ENCODE measurements at places on chromosomes 1 and 21.

DNA sequence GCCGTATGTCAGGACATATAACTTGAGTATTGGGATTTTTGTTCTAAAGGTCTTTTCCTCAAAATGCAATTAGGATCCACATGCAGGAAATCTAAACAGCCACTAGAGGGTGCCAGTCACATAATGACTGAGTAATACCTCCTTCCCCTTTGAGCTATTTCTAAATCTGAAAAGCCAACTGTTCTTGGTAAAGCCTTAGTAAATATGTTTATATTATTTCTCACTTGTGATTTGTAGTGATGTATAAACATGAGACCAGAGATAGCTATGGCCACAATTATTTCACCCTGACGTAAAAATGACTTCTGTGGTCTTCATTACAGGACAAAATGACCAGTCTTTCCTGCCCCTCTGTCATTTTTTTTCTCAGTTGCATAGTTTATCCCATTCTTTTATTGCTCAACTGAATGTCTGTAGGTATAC lies 41.0 kb upstream of the DR1 start:
- DNase-seq, result peak; percentile 67

GRCh38 chr1:27116697-27117096 lies 38.2 kb downstream of the SLC9A1 start:
- DNase-seq, result no peak

DNA sequence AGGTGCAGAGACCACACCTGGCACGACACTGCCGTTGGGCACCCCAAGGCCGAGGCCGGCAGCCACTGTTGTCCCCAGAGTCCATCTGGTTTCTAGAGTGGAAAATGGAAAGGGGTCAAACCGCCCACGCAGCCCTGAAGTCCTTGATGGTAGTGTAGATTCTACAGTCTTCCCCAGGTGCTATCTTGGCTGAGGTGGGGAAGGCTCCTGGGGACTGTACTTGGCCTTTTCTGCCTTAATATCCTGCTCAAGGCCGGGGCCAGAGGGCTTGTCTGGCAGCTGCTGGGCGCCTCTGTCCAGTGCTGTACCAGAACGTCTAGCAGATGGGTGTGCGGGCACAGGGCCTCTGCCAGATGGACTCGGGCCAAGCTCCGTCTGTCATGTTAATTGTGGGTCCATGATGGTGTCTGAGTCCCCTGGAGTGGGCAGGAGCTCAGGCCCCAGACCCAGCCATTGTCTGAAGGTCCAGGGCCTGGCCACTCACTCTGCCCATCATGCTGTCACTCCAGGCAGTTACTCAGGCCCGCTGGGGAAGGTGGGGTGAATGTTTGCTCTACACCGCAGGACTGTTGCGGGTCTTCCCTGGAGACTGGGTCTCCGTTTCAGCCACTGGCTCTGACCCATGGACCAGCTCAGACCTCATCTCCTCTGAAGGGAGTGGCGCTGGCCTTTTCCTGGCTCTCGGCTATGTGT lies 161.9 kb upstream of the COL6A1 start:
- DNase-seq, result no peak

- DNase-seq, result no peak
Observed at GRCh38 chr1:240691501-240691900, 79.5 kb upstream of the GREM2 start.

- no peak for DNase-seq
Observed at GRCh38 chr1:45037456-45037855, 25.4 kb downstream of the UROD start.

DNA sequence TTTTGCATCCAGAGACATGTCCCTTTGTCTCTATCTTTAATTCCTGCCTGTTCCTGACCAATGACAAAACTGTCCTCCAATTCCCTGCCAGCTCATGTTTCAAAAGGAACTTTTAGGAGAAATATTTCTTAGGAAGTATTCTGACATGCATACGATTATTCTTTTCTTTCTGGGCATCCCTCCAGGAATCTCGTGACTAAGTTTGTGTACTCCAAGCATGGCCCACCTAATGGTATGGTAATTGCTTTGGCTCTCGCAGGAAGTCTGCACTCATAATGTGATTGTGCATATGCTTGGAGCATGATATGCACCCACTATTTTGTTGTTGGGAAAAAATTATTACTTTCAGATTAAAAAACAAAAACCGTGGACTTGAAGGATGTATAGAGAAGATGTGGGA lies 256.4 kb downstream of the PRDM2 start:
- no peak for DNase-seq

DNA sequence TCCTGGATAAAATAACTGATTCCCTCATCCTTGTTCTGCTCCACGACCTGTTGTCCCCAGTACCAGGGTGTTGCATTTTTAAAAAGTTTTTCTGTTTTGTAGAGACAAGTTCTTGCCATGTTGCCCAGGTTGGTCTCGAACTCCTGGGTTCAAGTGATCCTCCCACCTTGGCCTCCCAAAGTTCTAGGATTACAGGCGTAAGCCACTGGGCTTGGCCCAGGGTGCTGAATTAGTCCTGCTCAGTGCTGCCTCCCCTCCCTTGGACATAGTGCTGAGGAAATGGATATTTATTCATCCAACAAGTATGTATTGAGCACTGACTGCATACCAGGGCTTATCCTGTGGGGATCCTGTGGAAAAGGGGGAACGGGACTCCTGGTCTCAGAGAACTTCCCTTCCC lies 126.4 kb downstream of the PTPRU start:
- no peak for DNase-seq

- DNase-seq, result no peak
Observed at GRCh38 chr1:12486059-12486341, 132.0 kb downstream of the DHRS3 start.

DNA sequence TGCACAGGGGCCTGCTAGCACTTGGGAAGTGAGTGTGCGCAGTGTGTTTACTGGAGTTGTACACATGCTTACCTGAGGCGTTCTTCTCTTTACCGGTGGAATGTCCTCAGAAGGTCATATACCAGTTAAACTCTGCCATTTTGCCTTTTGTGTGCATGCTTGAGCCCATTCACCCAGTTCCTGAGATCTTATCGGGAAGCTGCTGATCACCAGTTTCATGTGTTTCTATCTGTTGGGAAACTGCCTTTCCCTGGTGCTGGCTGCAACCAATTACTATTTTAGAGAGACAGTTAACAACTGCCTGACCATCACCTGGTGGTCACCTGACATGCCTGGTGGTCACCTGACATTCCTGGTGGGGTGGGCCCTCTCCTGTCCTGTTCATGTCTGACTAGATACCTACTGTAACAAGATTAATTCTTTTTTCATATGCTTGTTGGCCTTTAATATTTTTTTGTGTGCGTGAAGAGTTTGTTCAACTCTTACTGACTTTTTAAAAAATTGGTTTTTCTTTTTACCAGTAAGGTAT lies 137.0 kb downstream of the RASAL2 start:
- DNase-seq, result no peak

- no peak for DNase-seq
Observed at GRCh38 chr1:220013497-220013896, 32.8 kb downstream of the EPRS1 start.

DNA sequence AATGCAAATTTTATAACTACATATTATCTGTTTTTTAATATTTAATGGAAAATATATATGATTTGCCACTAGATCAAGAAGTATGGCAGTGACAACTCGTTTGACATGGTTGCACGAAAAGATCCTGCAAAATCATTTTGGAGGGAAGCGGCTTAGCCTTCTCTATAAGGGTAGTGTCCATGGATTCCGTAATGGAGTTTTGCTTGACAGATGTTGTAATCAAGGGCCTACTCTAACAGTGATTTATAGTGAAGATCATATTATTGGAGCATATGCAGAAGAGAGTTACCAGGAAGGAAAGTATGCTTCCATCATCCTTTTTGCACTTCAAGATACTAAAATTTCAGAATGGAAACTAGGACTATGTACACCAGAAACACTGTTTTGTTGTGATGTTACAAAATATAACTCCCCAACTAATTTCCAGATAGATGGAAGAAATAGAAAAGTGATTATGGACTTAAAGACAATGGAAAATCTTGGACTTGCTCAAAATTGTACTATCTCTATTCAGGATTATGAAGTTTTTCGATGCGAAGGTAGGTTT lies 556 bp downstream of the IFI44 start:
- no peak for DNase-seq

DNA sequence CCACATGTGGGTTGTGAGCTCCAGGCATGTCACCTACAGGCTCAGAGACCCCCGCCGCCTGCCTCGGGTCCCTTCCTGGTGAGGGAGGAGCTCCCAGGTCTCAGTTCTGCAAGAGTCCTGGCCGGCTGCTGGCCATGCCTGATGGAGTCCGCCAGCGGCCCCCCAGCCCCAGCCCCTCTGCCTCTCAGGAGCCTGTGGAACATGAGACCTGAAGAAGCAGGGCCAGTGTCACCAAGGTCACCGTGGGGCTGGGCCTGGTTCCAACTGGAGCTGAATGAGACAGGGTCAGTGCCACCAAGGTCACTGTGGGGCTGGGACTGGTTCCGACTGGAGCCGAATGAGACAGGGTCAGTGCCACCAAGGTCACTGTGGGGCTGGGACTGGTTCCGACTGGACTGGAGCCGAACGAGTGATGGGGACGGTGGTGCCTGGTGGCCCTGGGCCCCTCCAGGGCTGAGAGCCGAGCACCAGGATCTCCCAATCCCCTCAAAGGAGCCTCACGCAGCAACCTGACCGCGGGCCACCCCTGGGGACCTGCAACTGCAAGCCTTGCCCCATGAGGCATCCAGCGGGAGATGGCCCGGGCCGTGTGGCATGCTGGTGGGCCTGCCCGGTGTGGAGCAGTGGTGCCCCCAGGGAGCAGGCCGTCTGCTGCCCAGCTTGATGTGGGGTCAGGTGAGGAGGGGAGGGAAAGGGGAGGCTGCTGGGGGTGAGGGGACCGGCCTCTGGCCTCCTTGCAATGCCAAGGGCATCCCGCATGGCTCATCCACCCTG lies 14.5 kb upstream of the PTTG1IP start:
- DNase-seq, result no peak

DNA sequence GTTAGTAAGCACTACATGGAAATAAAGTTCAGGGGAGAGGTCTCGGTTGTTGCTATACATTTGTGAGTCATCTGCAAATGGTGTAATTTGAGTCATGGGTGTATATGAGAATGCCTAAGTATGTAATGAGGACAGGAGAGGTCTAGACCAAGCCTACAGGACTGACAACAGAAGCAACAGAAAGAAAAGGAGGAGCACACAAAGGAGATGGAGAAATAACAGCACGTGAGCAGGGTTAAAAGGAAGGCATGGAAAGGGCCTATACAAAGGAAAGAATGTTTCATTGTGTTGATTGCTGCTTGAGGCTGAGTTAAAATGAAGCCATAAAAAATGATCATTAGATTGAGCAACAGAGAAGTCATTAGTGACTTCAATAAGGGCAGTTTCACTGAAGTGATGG lies 28.0 kb upstream of the PRKAA2 start:
- no peak for DNase-seq

DNA sequence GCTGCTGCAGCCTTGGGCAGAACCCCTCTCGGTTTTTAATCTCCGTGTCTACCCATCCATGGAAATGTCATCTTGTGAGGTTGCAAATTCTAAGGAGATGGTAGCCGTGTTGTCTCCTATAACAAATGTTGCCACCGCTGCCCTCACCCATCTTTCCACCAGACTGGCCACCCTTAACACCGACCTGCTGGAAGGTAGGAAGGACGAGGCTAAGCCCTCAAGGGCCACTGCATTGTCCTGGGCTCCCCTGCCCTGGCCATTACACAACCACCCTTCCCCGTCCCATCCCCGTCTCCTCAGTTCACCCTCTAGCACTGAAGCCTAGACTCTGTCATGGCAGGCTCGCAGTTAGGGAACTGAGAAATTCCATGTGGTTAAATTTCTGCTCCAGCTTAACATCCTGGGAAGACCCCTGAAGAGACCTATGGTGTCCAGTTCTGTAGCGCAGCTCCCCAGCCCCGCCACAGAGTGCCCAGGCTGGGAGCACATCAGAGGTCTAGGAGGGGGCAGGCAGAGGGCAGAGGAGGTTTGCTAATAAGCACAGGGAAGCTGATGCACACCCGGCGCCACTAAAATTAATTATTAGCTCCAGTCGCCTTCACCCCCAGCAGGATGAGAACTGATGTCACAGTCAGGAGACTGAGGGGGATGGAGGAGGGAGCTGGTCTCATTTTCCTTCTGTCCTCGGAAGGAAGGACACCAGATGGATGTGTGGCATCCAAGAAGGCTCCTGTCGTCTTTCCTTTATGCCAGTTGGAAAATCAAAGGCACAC lies 38.3 kb downstream of the STUM start:
- no peak for DNase-seq

DNA sequence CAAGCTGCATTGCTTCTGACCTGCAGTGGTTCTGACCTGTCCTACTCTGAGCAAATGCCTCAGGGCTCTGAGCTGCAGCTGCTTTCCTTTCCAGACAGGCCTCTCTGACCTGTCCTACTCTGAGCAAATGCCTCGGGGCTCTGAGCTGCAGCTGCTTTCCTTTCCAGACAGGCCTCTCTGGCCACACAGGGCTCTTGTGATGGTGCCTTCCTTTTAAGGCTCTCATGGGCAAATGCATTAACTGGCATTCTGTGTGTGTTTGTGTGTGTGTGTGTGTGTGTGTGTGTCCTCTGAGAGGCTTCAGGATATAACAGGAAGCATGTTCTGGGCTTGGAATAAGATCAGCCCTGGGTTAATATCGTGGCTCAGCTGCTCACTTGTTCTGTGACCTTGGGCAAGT lies 131.3 kb downstream of the NTPCR start:
- DNase-seq, result no peak

GRCh38 chr1:94335447-94335846 lies 82.7 kb upstream of the ABCD3 start:
- no peak for DNase-seq

DNA sequence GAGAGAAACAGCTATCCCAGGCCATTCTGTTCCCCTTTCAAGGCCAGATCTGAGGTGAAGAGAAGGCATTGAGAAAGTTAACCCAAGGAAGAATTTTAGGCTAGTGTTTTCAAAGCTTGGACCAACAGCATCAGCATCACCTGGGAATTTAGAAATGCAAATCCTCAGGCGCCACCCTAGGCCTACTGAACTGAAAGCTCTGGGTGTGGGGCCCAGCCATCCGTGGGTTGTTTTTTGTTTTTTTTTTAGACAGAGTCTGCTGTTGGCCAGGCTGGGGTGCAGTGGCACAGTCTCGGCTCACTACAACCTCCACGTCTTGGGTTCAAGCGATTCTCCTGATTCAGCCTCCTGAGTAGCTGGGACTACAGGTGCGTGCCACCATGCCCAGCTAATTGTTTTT lies 98.6 kb downstream of the RNF220 start:
- no peak for DNase-seq

DNA sequence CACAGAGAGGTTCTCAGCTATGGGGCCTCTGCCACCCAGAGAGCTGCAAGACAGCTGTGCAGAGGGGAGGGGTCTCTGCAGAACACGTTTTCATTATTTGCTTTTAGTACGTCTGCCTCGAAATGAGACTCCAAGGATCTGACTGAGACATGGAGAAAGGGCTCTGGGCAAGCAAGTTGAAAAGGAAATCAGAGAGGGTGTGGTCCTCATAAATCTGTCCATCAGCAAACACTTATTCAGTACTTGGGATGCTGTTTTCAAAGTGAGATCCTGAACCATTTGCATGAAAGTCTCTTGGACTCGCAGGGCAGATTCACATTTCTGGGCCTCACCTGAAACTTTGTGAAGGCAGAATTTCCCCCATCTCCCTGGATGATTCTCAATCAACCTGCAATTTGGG lies 197.4 kb upstream of the GALNT2 start:
- DNase-seq, result no peak
